ENCODE measurements at places on chromosomes 12 and 14.
A peak's percentile ranks its signal among the peaks of the same experiment; 100 is the strongest.

GRCh38 chr12:13165617-13166041, 30.9 kb upstream of the EMP1 start:
- peak; percentile 38 for DNase-seq

DNA sequence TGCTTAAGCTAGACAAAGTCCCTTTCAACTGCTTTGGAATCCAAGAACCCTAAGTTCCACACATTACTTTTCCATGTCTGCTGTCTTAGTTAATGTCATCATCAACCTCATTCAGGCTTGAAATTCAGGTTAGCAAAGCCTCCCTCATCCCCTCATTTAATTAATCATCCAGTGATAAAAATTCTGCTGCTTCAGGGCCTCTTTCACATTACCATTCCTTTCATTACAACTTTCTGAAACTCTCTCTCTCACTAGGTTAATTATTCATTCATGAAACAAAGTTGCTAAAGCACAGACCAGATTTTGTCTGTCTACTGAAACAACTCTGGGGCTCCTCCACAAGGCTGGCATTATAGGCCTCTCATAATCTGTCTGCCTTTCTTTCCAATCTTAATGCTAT, 9.4 kb upstream of the VTI1B start:
- DNase-seq: no peak

DNA sequence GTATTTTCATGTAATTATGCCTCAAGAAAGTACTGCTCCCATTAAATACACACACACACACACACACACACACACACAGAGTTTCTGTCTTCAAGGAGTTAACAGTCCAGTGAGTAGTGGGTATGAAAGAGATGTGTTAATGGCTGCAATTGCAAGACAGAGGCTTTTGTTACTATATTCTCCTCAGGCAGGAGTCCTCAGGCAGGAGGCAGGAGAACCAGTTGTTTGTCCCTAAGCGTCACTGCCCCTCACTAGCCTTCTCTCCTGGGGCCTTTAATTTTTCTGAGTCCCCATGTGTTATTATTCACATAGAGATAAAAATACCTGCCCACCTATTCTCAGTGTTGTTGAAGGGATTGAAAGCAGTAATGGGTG, 31.2 kb downstream of the DAD1 start:
- no peak for DNase-seq

GRCh38 chr12:124150168-124150567, 144.7 kb upstream of the RFLNA start:
- DNase-seq: no peak

DNA sequence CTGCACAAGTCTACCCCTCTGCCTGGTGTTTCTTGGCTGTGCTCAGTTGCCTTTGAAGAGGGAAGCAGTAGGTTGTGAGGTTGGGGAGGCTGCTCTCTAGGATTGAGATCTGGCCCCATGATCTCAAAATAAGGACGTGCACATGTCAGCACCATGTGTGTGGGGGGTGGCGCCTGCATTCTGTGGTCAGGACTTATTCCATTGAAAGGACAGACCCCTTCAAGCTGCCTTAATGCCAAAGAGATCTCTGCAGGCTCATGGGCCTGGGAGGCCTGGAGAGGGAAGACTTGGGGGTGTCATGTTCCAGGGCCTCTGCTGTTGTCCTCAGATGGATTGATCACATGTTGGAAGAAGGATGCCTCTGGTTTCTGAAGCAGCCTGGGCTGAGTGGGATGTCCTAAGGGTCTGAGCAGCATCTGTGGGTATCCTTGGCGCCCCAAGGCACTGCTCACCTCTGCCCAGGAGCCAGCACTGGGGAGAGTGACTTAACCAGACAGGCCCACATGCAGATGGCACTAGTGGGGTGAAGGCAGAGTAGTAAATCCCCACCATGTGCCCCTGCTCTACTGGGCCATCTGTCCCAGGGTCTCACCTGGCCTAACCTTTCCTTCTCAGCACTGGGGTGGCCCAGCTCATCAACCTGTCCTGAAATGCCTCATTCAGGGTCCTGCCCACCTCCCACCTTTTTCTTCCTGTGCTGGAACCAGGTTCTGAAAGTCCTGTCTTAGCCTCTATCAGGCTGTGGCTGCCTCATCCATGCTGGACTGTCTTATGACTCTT, 118.9 kb downstream of the ADGRD1 start:
- no peak for DNase-seq

- DNase-seq: no peak
These were observed 212.1 kb upstream of the BTG1 start for GRCh38 chr12:92357584-92358261.

- DNase-seq: no peak
These were observed 23.1 kb downstream of the CATSPERB start for GRCh38 chr14:91708795-91709194.

GRCh38 chr14:80477388-80478160, 266.3 kb upstream of the DIO2 start:
- no peak for DNase-seq

- DNase-seq: no peak
These were observed 37.5 kb downstream of the TM7SF3 start for GRCh38 chr12:26976687-26977086.

Data from stimulated activated CD8-positive, alpha-beta memory T cell treated with anti-CD3 and anti-CD28 coated beads, Interleukin-4, amount 100 ng/mL, for 4 hours (primary cell).